Activated CD4-positive, alpha-beta T cell treated with anti-CD3 and anti-CD28 coated beads, Interleukin-10, Interleukin-2, amounts not matched to agents 100 ng/mL and 50 ng/mL, durations not matched to agents 16 hours and 8 hours (primary cell): ENCODE measurements at places on chromosomes 7 and 10.

DNA sequence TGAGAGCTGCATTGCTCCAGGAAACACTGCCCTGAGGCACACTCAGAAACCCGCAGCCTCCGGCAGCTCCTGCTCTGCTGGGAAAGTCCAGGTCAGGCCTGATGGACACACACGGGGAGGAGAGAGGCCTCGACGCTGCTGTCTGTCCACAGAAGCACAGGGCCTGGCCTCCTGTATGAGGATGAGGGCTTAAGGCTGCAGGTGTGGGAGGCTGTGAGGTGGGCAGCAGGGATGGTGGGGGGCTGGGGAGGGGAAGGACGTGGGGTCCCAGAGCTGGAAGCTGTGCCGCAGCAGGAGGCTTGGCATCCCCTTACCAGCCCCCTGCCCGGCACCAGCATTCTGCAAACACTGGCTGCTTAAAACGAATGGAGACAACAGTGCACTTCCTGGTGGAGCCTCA is 186.2 kb downstream of the DNAJB6 start:
- DNase-seq, result no peak

GRCh38 chr10:102492344-102492939 is 10.1 kb downstream of the ACTR1A start:
- no peak for DNase-seq

DNA sequence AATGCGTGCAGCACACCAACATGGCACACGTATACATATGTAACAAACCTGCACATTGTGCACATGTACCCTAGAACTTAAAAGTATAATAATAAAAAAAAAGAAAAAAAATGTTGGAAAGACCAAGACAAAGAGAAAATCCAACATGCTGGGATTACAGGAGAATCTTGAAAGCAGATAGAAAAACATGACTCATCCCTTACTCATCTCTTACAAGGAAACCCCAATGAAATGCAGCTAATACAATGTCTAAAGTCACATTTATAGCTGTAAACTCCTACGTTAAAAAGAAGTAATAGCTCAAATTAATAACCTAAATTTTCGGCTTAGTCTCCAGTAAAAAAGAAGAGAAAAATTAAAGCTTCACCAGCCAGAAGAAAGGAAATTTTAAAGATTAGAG is 47.5 kb upstream of the DGKB start:
- no peak for DNase-seq

- DNase-seq, result no peak
These were observed 199.9 kb upstream of the KLF14 start for GRCh38 chr7:130933919-130934318.

DNA sequence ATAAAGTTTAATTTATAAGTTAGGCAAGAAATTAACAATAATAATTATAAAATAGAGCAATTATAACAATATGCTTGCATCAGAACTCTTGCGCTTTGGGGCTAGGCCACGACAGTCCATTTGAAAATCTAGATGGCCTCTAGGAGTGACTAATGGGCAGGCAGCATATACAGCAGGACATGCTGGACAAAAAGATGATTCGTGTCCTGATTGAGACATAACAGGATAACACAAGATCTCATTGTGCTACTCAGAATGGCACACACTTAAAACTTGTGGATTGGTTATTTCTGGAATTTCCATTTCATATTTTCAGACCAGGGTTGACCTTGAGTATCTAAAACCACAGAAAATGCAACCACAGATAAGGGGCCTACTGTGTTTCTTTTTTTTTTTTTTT is 27.5 kb downstream of the CTNNA3 start:
- DNase-seq, result no peak

- peak; percentile 52 for DNase-seq
These were observed 1.5 kb downstream of the KMT2E start for GRCh38 chr7:105015390-105015965.

DNA sequence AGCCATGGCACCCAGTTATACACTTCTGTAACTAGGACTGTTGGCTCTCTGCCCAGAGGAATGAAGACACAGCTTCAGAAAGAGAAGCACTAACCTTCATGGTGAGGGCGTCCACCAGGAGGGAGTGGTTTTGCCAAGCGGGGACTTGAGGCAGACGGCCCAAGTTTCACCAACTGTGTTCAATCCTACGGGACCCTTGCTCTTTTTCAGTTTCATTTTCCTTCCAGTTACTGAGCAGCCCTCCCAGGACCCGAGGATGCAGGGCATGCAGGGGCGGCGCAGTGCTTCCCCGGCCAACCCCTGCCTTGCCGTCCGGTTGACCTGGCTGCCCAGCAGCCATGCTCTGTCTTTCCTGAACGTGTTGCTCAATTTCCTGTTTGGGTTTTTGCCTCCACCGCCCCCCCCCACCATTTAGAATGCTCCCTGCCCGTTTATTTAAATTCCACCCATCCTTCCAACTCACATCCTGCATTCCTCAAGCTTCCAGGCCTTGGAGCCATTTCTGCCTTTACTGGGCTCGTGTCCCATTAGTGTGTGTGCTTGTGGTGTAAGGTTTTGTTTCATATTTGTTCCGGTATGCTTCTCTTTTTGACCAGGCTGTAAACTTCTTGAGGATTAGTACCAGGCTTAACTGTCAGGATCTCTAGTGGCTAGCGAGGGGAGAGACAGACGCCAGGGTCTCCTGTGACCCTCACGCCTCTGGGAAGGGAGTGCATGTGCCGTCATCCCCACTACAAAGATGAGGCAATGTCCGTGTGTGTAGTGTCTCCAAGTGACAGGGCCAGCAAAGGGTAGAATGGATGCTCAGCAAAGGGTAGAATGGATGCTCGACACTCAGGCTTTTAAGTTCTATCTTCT is 31.6 kb downstream of the IL15RA start:
- DNase-seq, result no peak

- no peak for DNase-seq
These were observed 336.2 kb downstream of the DPP6 start for GRCh38 chr7:154388412-154388811.

DNA sequence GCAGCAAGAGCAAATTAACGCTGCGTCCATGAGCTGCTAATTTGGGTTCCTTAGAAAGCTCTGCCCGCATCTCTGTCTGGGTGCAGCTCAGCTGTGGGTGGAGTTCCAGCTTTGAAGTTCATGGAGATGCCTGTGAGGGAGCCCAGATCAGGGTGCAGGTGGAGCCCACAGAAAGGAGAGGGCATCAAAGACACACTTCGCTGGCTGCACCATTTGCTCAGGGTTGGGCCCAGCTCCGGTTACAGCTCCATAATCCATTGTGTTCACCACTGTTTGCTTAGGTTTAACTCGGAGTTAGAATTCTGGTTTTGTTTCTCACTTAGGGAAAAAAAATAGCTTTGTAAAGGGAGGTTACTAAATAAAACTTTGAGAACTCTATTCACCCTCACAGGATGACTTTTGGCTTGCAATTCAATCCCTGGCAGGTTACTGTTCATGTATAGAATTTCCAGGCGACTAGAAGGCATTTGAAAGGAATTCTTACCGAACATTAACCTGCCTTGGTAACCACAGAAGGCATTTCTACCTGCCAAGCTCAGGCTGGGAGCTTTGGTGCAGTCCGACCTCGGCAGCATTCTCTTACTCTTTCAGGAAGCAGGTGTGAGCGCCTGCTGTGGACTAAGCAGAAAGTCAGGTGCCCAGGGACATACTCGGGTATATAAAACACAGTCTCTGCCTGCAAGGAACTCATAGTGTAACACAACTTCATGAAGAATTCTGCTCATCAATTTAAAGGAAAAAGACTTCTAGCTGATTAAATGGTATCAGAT is 179.5 kb upstream of the RNF32 start:
- DNase-seq, result no peak

DNA sequence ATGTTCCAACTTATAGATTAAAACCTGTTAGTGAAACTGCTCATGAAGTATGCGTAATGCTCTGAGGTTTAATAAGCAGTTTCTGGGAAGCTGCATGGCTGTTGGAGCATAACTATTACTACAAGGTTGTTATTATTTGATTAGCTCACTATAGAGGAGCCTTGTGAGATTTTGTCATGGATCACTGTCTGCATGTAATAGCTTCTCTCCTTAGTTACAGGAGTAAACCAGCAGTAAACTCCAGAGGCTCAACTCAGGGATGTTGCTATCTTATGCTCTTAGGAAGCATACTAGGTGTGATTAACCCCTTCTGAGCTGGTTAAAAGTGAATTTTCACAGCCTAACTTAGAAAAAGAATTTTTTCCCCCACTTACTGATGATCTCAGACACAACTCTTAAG is 63.6 kb upstream of the IFRD1 start:
- DNase-seq, result no peak

DNA sequence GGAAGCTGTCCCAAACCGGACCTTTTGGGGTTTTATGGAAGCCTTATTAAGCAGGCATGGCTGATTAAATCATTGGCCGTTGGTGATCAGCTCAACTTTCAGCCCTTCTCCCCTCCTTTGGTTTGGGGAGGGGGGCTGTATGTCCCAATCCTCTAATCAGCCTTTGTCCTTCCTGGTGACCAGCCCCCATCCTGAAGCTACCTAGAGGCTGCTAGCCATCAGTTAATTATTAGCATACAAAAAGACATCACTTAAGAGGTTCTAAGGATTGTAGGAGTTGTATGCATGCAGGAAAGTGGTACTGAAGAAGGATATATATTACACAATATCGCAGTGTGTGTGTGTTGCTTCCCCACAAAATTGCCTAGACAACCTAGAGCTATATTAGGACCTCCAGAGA is 553.3 kb upstream of the FZD8 start:
- no peak for DNase-seq

DNA sequence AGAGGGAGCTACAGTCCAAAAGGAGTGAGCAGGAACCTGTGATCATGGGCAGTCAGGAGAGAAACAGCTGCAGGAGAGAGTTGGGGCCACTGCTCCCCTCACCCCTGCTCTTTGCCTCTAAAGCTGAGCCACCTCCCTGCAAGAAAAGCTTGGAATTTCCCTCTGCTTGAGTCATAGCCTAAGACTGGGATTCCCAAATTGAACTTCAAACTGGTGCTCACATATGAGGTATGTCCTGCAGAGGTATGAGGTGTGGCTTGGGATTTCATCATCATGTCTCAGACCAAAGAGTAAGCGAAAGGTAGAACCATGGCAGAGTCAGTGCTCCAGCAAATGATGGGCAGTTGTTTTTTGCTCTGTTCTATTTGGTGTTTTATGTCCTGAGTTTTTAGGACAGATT is 237.1 kb upstream of the NRP1 start:
- no peak for DNase-seq

- DNase-seq, result peak; percentile 62
These were observed 28.5 kb downstream of the EPC1 start for GRCh38 chr10:32318476-32318896.
